Hepatocyte (in vitro differentiated cells): ENCODE measurements at places on chromosomes 2 and 18.

DNA sequence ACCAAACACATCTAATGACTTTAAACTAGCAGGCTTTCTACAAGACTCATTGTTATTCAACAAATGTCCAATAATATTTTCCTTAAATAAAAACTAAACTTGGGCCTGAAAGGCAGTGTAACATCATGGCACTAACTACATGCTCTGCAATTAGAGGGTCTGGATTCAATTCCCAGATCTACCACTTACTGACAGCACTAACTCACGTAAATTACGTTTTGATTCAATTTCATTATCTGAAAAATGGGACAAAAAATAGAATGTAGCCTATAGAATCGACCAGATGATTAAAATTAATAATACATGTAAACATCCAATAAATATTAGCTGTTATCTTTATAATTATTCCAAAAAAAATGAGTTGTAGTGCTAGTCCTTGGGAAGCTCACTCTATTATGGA is 98.0 kb upstream of the DDX18 start:
- no peak for DNase-seq

DNA sequence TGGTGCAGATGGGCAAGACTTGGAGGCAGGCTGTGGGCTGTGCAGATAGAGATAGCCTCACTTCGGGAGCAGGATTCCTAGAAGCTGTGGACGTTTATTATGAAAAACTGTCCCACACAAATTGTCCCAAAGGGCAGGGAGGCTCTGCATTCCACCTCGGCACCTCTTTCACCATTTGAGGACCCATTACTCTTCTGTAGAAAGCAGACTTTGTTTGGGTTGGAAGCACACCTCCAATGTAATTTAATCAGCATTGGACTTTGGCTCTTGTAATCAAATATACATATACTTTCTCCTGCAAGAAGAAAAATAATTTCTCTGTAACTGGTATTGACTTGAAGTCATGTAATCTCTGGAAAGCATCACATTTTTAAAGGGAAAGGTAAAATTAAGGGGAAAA is 8.5 kb downstream of the ONECUT2 start:
- no peak for DNase-seq

GRCh38 chr2:219352448-219353023 is 20.0 kb upstream of the RESP18 start:
- DNase-seq, result peak; percentile 61

- no peak for DNase-seq
Observed at GRCh38 chr18:60895181-60895580, 438.0 kb upstream of the CDH20 start.

- no peak for DNase-seq
Observed at GRCh38 chr2:169065422-169065821, 3.9 kb upstream of the DHRS9 start.

- DNase-seq, result no peak
Observed at GRCh38 chr2:84830095-84830494, 50.8 kb downstream of the TRABD2A start.

DNA sequence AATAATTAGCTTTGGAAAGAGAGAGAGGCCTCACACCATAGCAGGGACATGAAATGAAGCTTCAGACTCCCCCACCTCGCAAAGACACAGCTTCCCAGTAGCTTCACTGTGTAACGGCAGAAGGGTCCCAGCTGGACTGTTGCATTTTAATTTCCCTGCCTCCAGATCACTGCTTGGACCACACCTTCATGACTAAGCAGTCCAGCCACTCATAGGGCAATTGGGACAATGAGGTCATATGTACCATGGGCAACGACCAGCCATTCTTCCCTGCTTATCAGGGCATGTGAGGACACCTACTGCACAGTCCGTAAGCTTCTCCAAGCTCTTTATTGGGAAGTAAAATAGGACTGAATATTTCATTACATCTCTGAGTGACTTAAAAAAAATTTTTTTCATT is 183.0 kb downstream of the MREG start:
- peak; percentile 67 for DNase-seq

DNA sequence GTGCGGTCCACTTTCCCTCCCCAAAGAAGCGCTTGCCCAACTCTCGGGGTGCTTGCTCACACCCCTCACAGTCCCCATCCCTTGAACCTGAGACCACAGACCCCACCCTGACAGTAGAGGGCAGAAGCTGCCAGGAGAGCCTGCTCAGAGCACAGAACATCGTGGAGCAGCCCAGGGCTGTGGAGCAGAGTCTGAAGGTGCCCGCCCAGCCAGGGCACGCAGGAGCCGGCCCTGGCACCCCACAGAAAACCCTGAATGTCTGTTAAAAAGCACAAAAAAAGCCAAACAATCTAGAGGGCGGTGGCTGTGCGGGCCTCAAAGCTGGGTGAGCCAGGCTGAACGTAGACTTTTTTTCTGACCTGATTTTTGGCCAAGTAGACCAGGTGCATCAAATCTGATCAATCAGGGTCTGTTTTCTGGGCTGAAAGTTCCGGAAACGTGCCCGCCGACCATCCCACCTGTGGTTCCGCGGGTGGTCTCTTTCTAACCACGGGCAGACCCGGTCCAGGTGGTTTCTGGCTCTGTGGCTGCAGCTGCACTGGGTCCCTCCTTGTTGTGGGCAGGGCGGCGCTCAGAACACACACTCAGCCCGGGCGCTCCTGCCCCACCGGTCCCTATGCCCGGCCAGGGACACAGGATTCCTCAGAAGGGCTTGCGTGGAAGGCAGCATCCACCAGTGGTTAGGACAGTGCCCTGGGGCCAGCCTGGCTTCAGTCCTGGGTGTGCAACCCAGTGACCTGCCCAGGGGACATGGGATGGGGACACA is 66.3 kb downstream of the SLC66A2 start:
- DNase-seq, result no peak

DNA sequence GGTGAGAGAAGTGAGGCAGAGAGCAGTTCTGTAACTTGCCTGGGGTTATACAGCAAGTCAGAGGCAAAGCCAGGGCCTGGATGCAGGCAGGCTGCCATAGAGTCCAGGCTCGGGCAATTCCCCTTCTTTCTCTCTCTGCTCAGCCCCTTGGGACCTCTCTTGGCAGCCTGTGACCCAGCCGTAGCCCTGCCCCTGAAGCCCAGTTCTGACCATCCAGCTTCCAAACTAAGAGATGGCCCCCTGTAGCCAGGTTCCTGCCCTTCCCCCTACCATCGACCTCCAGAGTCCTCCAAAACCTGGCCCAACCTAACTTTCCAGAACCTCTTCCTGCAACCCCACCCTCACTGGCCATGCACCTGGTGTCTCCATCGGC is 201.2 kb downstream of the CTIF start:
- no peak for DNase-seq

DNA sequence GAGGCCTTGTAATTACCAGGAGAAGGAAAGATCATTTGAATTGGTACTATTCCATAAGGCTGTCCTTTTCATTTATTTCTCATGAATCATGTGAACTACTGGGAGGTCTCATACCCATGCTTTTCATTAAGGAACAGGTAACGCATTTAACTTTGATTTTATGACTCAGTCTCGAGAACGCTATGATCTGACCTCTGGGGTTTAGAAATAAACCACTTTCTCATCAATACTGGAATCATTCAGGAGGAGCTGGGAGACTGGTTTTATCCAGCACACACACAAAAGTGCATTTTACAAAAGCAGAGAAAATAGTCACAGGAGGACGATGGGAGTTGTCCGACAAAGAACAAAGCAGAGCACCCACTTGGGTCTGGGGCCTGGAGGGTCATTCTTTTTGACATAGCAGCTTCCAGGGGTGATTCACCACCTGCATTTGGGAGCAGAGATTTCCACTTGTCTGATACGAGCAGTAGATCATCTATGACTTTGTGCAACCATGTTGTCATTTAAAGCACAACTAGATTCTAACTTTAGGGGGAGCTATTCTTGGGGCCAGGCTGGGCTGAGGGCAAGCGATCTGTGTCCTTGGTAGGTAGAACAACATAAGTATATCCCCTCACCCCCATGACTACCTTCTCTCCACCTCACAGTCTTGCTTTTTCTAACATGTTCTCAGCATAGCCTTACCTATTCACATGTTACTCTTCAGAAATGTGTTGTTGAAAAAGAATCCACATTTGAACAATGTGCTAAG is 95.9 kb upstream of the SCG2 start:
- DNase-seq, result no peak

DNA sequence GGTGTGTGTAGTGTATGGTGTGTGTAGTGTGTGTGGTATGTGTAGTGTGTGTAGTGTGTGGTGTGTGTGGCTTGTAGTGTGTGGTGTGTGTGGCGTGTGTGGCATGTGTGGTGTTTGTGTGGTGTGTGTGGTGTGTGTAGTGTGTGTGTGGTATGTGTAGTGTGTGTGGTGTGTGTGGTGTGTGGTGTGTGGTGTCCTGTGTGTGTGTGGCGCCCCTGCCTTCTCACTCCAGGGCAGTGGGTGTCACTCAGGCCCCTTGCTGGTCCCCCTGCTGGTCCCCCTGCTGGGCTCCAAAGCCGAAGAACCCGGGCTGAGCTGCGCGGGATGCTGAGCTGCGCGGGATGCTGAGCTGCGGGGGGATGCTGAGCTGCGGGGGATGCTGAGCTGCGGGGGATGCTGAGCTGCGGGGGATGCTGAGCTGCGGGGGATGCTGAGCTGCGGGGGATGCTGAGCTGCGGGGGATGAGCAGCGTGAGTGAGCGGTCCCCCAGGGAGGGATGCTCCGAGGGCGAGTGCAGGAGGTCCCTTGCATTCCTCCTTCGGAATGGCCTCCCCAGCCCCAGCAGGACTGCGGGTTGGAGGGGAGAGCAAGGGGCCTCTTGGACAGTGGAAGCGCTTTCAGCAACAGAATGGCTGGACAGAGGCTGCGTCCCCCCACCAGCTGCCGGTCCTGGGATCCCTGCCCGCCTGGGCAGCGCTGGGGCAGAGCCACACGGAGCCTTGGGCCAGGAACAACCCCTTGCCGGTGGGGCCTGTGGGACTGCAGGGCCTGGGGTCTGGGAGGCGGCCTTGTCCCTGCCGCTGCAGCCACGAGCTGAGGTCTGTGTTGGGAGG is 3.4 kb upstream of the RTP5 start:
- no peak for DNase-seq

- peak; percentile 26 for DNase-seq
Observed at GRCh38 chr2:64157792-64158191, 13.6 kb upstream of the PELI1 start.

GRCh38 chr2:118046634-118047210 is 32.9 kb upstream of the CCDC93 start:
- DNase-seq, result peak; percentile 44
